Pancreas (tissue), 10 donors: ENCODE measurements at places on chromosomes 5 and 9.

- no peak for DNase-seq
These were observed 93.4 kb downstream of the STRBP start for GRCh38 chr9:123174887-123175518.

DNA sequence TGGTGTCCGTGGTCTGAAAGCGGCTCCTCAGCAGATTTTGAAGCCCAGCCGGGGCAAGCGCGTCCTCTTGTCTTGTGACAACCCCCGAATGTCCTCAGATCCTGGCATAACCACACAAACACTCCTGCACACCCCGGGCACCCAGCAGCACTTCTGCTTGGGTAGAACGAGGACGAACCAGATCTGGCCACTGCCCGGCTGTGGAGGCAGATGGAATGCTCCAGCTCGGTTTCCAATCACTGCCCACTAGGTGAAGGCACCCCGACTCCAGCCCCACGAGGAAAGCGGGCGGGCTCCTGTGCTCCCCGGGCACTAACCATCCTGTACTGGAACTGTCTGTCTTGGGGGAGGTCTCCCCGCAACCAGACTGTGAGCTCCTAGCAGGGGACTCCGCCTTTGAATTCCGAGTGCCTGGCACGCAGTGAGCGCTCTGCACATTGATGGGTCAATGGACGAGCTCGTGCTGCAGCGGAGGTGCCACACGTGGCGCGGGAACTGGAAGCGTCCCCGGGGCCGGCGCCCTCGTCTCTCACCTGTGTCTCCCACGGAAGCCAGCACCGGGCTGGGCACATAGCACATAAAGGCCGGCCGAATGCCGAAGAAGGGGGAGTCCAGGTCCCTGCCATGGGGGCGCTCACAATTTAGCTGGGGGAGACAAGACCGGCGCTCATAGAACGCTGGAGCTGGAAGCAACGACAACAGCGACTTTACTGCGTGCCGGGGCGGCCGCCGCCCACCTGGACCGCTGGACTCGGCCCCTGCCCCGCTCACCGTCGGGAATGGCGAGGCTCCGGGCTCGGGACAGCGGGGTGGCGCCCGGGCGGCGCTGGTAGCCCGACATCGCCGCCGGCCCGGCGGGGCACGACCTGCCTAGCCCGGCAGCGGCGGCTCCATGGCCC is 608 bp downstream of the ENTR1 start:
- no peak for DNase-seq

GRCh38 chr9:94586316-94586715 is 7.3 kb downstream of the FBP2 start:
- DNase-seq: no peak

- no peak for DNase-seq
These were observed 186.8 kb downstream of the PALM2AKAP2 start for GRCh38 chr9:109966643-109967368.
